ENCODE measurements at places on chromosomes 4 and X.

DNA sequence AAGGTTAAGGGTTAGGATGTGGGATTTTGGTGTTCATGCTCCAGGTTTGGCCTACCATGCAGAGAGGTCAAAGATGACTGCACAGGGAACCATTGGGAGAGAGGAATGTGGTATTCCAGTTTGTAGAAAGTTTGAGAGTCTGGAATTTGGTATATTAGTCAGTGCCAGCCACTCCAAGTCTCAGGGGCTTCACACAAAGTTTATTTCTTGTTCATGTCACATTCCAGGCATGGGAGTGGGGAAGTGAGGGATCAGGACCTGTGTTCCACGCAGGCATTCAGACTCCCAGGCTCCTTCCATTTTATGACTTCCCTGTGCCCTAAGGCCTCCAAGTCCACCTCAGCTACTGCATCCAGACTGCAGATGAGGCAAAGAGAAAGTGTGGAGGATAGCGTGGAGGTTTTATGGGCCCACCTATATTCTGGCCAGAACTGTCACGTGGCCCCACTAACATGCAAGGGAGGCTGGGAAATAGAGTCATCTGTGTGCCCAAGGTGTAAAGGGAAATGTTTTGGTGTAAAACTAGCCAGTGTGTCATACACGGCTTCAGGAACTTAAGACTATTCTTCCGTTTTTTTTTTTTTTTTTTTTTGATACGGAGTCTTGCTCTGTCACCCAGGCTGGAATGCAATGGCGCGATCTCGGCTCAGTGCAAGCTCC, 140.6 kb upstream of the SCML1 start:
- DNase-seq, result no peak

- DNase-seq, result no peak
Measured at GRCh38 chr4:87031920-87032319, 97.1 kb downstream of the AFF1 start.

GRCh38 chrX:82658492-82658891, 849.6 kb upstream of the POU3F4 start:
- no peak for DNase-seq

DNA sequence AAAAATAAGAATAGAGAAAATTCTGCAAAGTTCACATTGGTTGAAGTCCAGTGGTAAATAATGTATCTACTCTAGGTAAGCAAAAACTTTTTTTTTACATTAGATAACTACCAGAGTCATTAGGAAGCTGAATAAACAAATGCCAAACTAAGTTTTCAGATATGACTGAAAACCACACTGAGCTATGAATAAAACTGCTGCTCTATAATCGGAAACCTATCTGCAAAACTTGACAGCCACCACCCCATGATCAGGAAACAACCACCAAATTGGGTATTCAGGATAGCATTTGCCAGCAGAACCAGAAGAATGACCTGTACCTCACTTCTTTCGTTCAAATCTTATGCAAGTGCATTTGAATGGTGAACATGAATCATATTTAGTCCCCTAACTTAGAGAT, 173.0 kb upstream of the TET2 start:
- DNase-seq, result no peak

- no peak for DNase-seq
Measured at GRCh38 chr4:117971403-117971802, 62.9 kb upstream of the NDST3 start.

Measured in activated CD4-positive, alpha-beta T cell treated with anti-CD3 and anti-CD28 coated beads, Interleukin-2, amount 50 U/mL, for 24 hours (primary cell).